Activated naive CD8-positive, alpha-beta T cell treated with anti-CD3 and anti-CD28 coated beads, Interleukin-2, amount 10 ng/mL, durations not matched to agents 7 days and 5 days (primary cell): ENCODE measurements at places on chromosomes 2 and 18. TPM values are rescaled to one million over a fixed set of nuclear protein-coding genes. Genes with fewer than 3 reads are reported as not detected.

The TTC31 gene
- total RNA-seq, result 44.1 TPM

The LPIN1 gene
- total RNA-seq, result 70.9 TPM

The CPSF3 gene
- 43.3 TPM for total RNA-seq

The CACNB4 gene
- total RNA-seq, result 0.71 TPM

DNA sequence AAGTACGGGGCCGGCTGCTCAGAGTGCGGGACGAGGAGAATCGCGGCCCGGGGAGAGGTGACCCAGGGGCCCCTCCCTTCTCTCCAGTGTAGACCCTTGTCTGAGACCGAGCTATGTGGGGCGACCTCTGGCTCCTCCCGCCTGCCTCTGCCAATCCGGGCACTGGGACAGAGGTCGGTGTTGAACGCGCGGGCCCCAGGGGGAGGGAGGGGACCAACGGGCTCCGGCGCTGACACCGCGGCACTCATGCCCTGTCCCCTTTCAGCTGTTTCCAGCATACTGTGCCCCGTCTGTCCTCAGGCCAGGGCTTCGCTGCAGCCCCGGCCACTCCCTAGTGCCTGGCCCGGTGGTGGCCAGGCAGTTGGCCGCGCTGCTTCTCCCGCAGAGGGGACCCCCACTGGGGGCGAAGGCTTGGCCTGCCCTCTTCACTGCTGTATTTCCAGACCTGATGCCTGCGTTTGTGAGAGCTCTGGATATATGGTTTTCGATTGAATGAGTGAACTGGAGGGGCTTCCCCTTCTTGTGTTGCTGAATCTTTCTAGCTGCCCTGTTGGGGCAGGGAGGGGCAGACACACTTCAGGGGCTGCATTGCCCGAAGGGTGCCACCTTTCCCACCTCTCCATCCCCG is 809 bp downstream of the DBI start:
- no peaks in the 10 kb centered on the region for H3K27me3 ChIP-seq
- peak overlapping the region; percentile 96 for H3K27ac ChIP-seq
- H3K36me3 ChIP-seq, result peaks cover 29% of the 10 kb centered on the region
- DNase-seq, result peak; percentile 62
- H3K4me1 ChIP-seq, result peaks cover 26% of the 10 kb centered on the region

- H3K4me1 ChIP-seq, result peaks cover 33% of the 10 kb centered on the region
- no peak overlapping the region for H3K4me3 ChIP-seq
- H3K27ac ChIP-seq, result peak overlapping the region; percentile 36
- DNase-seq, result no peak
Measured at GRCh38 chr2:201180010-201180409, 2.9 kb upstream of the CASP10 start.

GRCh38 chr18:63882333-63883141 is 5.0 kb upstream of the SERPINB2 start:
- DNase-seq, result no peak
- no peaks in the 10 kb centered on the region for H3K36me3 ChIP-seq
- peaks cover 11% of the 10 kb centered on the region for H3K27me3 ChIP-seq
- H3K4me1 ChIP-seq, result no peaks in the 10 kb centered on the region

DNA sequence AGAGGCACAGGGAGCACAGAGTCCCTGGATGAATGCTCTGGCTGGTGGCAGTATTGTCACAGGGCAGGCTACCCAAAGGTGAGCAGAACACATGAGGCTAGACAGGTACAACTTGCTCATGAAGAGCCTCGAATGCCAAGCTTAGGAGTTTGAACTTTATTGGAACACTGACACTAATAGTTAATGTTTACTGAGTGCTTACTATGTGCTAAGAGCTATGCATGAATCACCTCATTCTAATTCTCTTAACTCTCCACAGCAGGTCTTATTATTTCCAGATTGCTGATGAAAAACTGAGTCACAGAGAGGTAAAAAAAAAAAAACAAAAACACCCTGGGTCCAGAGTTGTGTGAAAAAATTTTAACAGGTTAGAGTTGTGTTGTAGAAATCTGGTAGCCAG is 6.1 kb upstream of the EMX1 start:
- no peaks in the 10 kb centered on the region for H3K36me3 ChIP-seq
- no peak overlapping the region for H3K4me3 ChIP-seq
- H3K27me3 ChIP-seq, result peaks cover 85% of the 10 kb centered on the region

GRCh38 chr2:120907822-120908221 is 172.2 kb downstream of the GLI2 start:
- H3K36me3 ChIP-seq, result no peaks in the 10 kb centered on the region
- no peak for DNase-seq
- H3K27me3 ChIP-seq, result no peaks in the 10 kb centered on the region

GRCh38 chr2:218890369-218890768 is 9.7 kb downstream of the WNT10A start:
- H3K27ac ChIP-seq, result no peak overlapping the region
- no peak overlapping the region for H3K4me3 ChIP-seq
- no peaks in the 10 kb centered on the region for H3K36me3 ChIP-seq
- peaks cover 19% of the 10 kb centered on the region for H3K4me1 ChIP-seq
- no peak for DNase-seq

DNA sequence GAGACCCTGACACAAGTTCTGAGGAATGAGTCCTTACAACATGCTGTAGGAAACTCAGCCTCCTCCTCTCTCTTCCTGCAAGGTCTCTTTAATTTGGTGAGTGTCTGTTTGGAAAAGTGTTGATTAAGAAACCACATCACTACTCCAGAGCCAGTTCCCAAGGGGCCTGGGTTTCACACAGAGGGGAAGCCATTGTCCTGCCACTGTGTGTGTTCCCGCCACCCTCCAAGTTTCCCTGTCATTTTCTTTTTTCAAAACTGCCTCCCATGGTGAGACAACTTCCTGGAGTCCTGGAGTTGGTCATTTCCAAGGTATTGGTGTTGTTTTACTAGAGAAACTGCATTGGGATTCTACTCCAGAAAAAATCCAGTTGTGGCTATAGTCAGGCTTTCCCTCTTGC is 232.0 kb upstream of the PARD3B start:
- H3K27me3 ChIP-seq, result peaks cover 18% of the 10 kb centered on the region
- no peak overlapping the region for H3K27ac ChIP-seq
- DNase-seq, result no peak
- no peak overlapping the region for H3K4me3 ChIP-seq
- H3K4me1 ChIP-seq, result no peaks in the 10 kb centered on the region

- H3K27me3 ChIP-seq, result no peaks in the 10 kb centered on the region
- peaks cover 1% of the 10 kb centered on the region for H3K4me1 ChIP-seq
- no peak for DNase-seq
- no peak overlapping the region for H3K4me3 ChIP-seq
Measured at GRCh38 chr2:20136149-20136548, 84.7 kb upstream of the LAPTM4A start.

- H3K4me3 ChIP-seq, result no peak overlapping the region
- H3K27me3 ChIP-seq, result peaks cover 4% of the 10 kb centered on the region
- no peaks in the 10 kb centered on the region for H3K36me3 ChIP-seq
- H3K27ac ChIP-seq, result no peak overlapping the region
Measured at GRCh38 chr2:58376592-58376991, 135.5 kb upstream of the FANCL start.

DNA sequence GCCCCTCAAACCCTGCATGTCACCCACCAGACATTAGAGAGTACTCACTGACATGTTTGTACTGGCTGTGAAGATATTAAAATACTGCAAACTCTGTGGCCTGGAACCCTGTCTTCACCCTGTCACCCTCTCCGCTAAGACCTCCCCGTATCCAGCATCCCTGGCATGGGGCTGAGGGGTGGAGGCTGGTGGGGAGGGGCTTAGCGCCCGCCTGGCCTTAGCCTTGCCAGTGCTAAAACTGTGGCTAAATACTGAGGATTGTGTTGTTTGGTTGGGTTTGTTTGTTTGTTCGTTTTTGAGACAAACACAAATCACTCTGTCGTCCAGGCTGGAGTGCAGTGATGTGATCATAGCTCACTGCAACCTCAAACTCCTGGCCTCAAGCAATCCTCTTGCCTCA is 1.8 kb downstream of the PSTPIP2 start:
- H3K4me1 ChIP-seq, result peaks cover 29% of the 10 kb centered on the region
- no peak overlapping the region for H3K27ac ChIP-seq
- DNase-seq, result no peak
- H3K27me3 ChIP-seq, result no peaks in the 10 kb centered on the region
- no peaks in the 10 kb centered on the region for H3K36me3 ChIP-seq
- H3K4me3 ChIP-seq, result no peak overlapping the region

DNA sequence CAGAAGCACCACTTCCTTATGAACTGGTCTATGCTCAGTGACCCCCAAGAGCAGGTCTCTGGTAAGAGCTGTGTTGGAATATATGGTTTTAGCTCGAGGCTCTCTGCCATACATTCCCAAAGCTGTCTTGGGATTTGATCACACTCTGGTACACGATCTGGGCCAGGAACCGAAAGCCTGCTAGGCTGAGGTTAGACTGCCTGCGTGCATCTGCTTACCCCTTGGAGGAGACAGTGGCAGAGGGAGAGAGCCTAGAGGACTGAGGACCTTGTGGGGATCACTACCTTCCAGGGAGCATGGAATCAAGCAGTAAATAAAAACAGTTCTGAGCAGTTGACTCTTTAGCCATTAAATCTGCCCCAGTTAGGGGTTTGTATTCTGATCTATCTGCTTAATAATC is 63.7 kb downstream of the ZNF532 start:
- H3K4me3 ChIP-seq, result no peak overlapping the region
- H3K27me3 ChIP-seq, result peaks cover 34% of the 10 kb centered on the region
- H3K36me3 ChIP-seq, result no peaks in the 10 kb centered on the region
- no peaks in the 10 kb centered on the region for H3K4me1 ChIP-seq

DNA sequence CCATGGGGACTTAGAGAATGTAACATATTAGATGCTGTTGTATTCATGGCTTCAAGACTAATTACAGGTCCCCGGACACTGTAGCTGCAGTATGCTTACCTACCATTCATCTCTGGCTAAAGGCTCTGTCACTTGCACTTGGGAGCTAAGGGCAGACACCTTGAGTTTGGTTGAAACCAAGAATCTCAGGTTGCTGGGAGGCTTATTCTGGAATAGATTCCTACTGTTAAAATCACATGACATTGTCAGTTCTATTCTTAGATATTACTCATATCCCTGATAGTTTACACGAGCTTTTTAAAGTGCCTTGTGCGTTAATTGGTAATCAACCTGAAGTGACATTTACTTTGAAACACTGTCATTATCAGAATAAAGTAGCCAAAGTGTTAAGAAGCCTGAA is 73.0 kb upstream of the EPB41L5 start:
- no peak overlapping the region for H3K4me3 ChIP-seq
- peaks cover 69% of the 10 kb centered on the region for H3K36me3 ChIP-seq
- H3K4me1 ChIP-seq, result peaks cover 25% of the 10 kb centered on the region
- no peak for DNase-seq
- no peaks in the 10 kb centered on the region for H3K27me3 ChIP-seq
- H3K27ac ChIP-seq, result no peak overlapping the region

- H3K36me3 ChIP-seq, result no peaks in the 10 kb centered on the region
- no peaks in the 10 kb centered on the region for H3K27me3 ChIP-seq
- H3K4me1 ChIP-seq, result no peaks in the 10 kb centered on the region
- no peak for DNase-seq
- H3K4me3 ChIP-seq, result no peak overlapping the region
- no peak overlapping the region for H3K27ac ChIP-seq
Measured at GRCh38 chr18:75086494-75087034, 122.4 kb downstream of the PTGR3 start.

DNA sequence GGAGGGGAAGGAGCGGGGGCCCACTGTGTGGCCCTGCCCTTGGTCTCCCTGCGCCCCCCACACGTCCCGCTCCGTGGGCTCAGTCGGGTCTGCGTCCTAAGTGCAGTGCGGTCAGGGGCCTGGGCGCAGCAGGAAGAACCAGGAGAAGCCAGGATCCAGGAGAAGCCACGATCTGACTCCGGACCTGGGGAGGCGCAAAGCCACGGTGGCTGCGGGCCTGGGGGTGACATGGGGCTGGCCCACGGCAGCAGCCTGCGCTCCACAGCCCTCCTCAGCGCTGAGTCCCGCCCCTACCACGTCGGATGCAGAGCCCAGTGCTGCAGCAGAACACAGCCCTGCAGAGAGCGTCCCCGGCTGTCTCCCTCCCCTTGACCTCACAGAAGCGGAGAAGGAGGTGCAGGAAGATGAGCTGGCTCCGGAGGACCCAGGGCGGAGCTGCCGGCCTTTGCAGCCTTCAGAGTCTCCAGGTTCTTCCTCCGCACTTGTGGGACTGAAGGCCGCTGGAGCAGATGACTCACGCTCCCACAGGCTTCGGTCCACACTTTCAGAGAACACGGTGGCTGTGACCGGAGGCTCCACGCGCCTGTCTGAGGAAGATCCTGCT is 589.2 kb upstream of the SALL3 start:
- no peaks in the 10 kb centered on the region for H3K36me3 ChIP-seq
- no peaks in the 10 kb centered on the region for H3K27me3 ChIP-seq
- no peak for DNase-seq
- H3K4me1 ChIP-seq, result no peaks in the 10 kb centered on the region
- H3K4me3 ChIP-seq, result no peak overlapping the region
- no peak overlapping the region for H3K27ac ChIP-seq

DNA sequence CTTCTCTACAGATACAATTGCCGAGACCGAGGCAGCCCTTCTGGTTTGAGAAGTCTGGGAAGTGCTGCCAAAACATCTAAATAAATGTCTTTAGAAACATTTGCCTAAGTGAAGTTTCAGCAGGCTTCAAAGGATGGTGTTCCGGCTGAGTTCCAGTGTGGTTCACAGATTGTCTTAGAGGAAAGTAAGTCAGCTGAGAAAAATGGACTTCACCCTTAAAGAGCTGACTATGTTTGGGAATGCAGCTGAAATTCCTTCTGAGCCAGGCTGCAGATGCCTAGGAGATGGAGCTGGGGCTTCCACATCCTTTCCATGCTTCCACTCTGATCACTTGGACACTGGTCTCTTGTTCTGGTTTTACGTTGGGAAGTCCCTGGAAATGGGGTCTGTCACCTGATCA is 83.6 kb downstream of the FHOD3 start:
- no peak overlapping the region for H3K27ac ChIP-seq
- H3K27me3 ChIP-seq, result peaks cover 2% of the 10 kb centered on the region
- H3K36me3 ChIP-seq, result no peaks in the 10 kb centered on the region
- H3K4me1 ChIP-seq, result no peaks in the 10 kb centered on the region
- DNase-seq, result no peak

GRCh38 chr2:134917360-134917865 is 1.2 kb upstream of the CCNT2 start:
- peak; percentile 36 for DNase-seq
- H3K36me3 ChIP-seq, result peaks cover 8% of the 10 kb centered on the region
- H3K4me3 ChIP-seq, result peak overlapping the region; percentile 97
- H3K27ac ChIP-seq, result peak overlapping the region; percentile 96
- peaks cover 11% of the 10 kb centered on the region for H3K4me1 ChIP-seq
- no peaks in the 10 kb centered on the region for H3K27me3 ChIP-seq

GRCh38 chr2:121798617-121799016 is 43.2 kb downstream of the TSN start:
- H3K27ac ChIP-seq, result no peak overlapping the region
- H3K4me1 ChIP-seq, result no peaks in the 10 kb centered on the region
- H3K27me3 ChIP-seq, result peaks cover 13% of the 10 kb centered on the region
- H3K4me3 ChIP-seq, result no peak overlapping the region
- no peak for DNase-seq
- H3K36me3 ChIP-seq, result no peaks in the 10 kb centered on the region

DNA sequence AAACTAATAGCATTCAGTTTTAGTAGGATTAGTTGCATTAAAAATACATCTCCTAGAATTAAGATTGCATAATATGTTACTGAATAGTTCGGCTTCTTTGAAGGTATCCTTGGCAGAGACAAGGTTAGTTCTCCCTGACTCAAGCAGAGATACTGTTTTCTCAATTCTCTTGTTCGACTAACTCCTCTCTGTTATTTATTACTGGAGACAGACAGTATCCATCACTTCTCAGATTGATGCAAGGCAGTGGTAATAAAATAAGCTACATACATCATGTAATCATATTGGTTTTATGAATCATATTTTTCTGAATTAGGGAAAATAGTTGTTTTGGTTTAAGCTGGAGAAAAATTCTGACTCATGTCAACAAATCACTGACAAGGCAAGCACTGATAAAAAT is 134.8 kb downstream of the SLC8A1 start:
- no peak overlapping the region for H3K4me3 ChIP-seq
- no peaks in the 10 kb centered on the region for H3K4me1 ChIP-seq
- no peaks in the 10 kb centered on the region for H3K27me3 ChIP-seq
